Natural killer cell (primary cell): ENCODE measurements at places on chromosomes 2 and 18. TPM values are rescaled to one million over a fixed set of nuclear protein-coding genes. Genes with fewer than 3 reads are reported as not detected.

Gene TUBA4B
- total RNA-seq: not detected

Gene GTF2A1L
- total RNA-seq: not detected

Gene IL36G
- total RNA-seq: not detected

Gene ACADL
- total RNA-seq: not detected

Gene LINC00305
- not detected for total RNA-seq

Gene VWA3B
- not detected for total RNA-seq

Gene ALPI
- not detected for total RNA-seq

Gene HJURP
- total RNA-seq: 0.87 TPM

Gene EFR3B
- total RNA-seq: not detected

Gene COL4A3
- 1.8 TPM for total RNA-seq

Gene REG1B
- not detected for total RNA-seq

Gene UPP2
- not detected for total RNA-seq

Gene SERPINB4
- not detected for total RNA-seq

Gene PLCL1
- total RNA-seq: 2.8 TPM

Gene PRSS56
- total RNA-seq: not detected
